SK-MEL-5 (cell line): ENCODE measurements at places on chromosomes 6 and 20. TPM values are rescaled to one million over a fixed set of nuclear protein-coding genes. Genes with fewer than 3 reads are reported as not detected.

Gene UNC5CL
- 0.08 and 0.16 TPM in 2 replicates for total RNA-seq

Gene RBM38
- 12.8 and 13.7 TPM in 2 replicates for total RNA-seq

Gene ACTL10
- not detected in 2 replicates for total RNA-seq

Gene HTR1E
- total RNA-seq: not detected in 2 replicates

Gene EDN1
- total RNA-seq: not detected in 2 replicates

Gene TCF21
- 0.16 and 0.24 TPM in 2 replicates for total RNA-seq

Gene PRL
- not detected in 2 replicates for total RNA-seq

Gene PKHD1
- 0.03 and 0.11 TPM in 2 replicates for total RNA-seq

Gene RBPJL
- not detected in 2 replicates for total RNA-seq

Gene E2F1
- total RNA-seq: 16.7 and 18.9 TPM in 2 replicates

Gene APCDD1L
- not detected in 2 replicates for total RNA-seq

Gene CRYBG1
- total RNA-seq: 0.05 TPM in 1 of 2 replicates, not detected in the other

Gene DDO
- 1.7 and 2.3 TPM in 2 replicates for total RNA-seq

Gene RHAG
- total RNA-seq: not detected in 2 replicates

Gene LY6G6D
- total RNA-seq: not detected in 2 replicates

Gene PLA2G7
- 0.19 and 0.53 TPM in 2 replicates for total RNA-seq

Gene CLDN20
- 0.32 TPM in 1 of 2 replicates, not detected in the other for total RNA-seq

Gene SIRPB1
- total RNA-seq: 0.98 and 1.8 TPM in 2 replicates

Gene NKAIN4
- not detected in 2 replicates for total RNA-seq

Gene LY6G6F
- total RNA-seq: not detected in 2 replicates

Gene NAPB
- total RNA-seq: 9.4 and 13.1 TPM in 2 replicates
